ENCODE measurements at places on chromosomes 11 and 22. TPM values are rescaled to one million over a fixed set of nuclear protein-coding genes. Genes with fewer than 3 reads are reported as not detected.

TP53I11 gene
- 59.1 TPM for total RNA-seq

GRCh38 chr22:22761963-22762772, 117.8 kb downstream of the GGTLC2 start:
- DNase-seq = no peak

- DNase-seq = no peak
These were observed 69.9 kb downstream of the PACSIN2 start for GRCh38 chr22:42945027-42945426.

DNA sequence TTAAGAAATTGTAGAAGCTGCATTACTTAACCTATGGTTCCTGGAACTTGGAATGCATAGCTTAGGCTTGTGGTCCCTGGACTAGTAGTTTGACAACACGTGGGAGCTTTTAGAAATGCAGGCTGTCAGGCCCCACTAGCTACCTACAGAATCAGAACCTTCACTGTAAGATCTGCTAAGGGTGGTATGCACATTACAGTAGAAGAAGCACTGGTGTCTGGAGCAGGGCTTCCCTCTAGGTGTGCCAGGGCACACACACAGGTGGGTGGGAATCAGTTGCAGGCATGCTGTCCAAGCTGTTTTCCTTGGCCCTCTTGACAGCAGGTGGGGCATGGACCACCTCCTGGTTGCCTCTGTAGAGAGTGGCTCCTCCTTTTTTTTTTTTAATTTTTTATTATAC, 8.8 kb downstream of the NNMT start:
- DNase-seq = no peak
